Suprapubic skin (tissue), 4 donors: ENCODE measurements at places on chromosomes 12 and 14. TPM values are rescaled to one million over a fixed set of nuclear protein-coding genes. Genes with fewer than 3 reads are reported as not detected.

DNA sequence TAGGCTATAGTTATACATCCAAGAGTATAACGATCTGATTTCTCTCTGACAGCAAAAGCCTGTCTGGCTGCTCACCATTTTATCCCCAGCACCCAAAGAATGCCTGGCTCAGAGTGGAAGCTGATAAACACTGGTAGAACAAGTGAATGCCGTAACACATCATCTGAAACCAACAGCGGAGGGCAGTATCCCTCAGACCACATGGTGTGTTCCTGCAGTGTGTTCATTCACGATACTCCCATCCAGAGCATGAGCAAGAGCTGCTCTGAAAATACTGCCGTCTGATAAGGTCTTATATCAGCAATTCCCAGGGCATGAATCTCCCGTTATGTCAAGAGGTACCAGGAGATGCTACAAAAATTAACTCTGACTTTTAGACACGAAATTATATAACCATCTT lies 95.9 kb downstream of the TTC7B start:
- H3K4me1 ChIP-seq: peaks cover 6% of the 10 kb centered on the region
- H3K4me3 ChIP-seq: no peak overlapping the region
- no peaks in the 10 kb centered on the region for H3K36me3 ChIP-seq
- no peak overlapping the region for H3K27ac ChIP-seq
- H3K27me3 ChIP-seq: no peaks in the 10 kb centered on the region

DNA sequence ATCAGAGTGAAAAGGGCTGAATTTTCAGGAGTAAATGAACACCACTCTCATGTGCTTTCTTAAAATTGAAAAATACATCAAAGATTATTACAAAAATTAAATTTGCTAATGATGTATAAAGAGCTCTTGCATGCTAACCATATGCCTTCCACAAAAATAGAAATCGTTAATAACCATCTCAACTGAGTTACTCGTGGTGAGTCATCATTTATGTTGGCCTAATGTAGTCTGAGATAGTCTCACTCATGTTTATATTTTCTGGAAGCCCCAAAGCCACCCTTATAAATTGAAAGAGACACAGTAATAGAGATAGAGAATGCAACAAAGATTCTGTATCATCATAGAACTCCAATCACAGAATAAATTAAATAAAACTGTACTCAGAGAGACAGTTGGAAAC lies 131.2 kb downstream of the KCNH5 start:
- H3K4me3 ChIP-seq: no peak overlapping the region
- no peak overlapping the region for H3K27ac ChIP-seq
- no peak for DNase-seq
- H3K4me1 ChIP-seq: no peaks in the 10 kb centered on the region

- H3K27me3 ChIP-seq: no peaks in the 10 kb centered on the region
- H3K4me1 ChIP-seq: no peaks in the 10 kb centered on the region
- H3K27ac ChIP-seq: no peak overlapping the region
- no peak overlapping the region for H3K4me3 ChIP-seq
- no peak for DNase-seq
Measured at GRCh38 chr12:43255522-43256111, 296.4 kb downstream of the ADAMTS20 start.

Gene JKAMP
- total RNA-seq: 56.7 TPM

Gene DYNC1H1
- 565 TPM for total RNA-seq

GRCh38 chr14:65277580-65278270 lies 134.8 kb upstream of the FUT8 start:
- H3K27me3 ChIP-seq: no peaks in the 10 kb centered on the region
- no peaks in the 10 kb centered on the region for H3K36me3 ChIP-seq
- H3K4me1 ChIP-seq: peaks cover 10% of the 10 kb centered on the region
- no peak overlapping the region for H3K27ac ChIP-seq
- H3K4me3 ChIP-seq: no peak overlapping the region

DNA sequence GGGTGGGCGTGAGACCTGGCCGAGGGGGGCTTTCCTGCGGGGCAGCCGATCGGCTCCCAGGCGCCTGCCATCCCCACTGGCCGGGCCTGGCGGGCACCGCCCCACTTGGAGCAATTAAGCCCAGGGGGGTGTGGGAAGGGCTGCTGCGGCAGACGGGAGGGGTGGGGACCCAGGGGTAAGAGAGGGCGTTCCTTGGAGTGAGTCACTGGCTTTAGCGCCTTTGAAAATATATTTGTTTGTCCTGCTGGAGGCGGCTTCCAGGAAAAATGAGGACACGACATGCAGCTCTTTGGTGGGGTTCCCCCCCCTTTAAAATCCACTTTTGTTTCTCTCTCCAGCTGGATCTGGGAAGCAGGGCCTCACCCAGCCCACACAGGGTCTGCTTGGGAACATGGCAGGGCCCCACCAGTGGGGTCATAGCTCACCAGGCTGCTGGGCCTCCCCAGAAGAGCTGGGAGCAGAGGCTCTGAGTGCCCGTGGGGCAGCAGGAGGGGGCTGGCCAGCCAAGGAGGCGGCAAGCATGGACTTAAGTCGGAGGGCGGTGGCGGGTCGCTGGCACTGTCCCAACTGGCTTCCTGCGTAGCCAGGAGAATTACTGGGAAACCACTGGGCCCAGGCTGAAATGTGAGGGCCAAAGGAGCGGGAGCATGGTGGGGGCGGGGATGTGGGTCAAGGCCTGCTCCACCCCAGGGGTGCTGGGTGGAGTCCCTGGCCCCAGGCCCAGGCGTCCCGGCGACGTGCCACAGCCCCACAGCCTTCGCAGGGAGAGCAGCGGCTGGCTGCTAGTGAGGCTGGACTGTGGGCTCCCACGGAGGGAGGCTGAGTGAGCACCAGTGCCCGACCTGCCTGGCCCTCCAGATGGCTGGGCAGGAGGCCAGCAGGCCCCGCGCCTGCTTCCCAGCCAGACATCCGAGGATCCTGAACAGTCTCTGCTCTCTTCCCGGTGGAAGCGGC lies 128.0 kb downstream of the RFLNA start:
- peak overlapping the region; percentile 89 for H3K27ac ChIP-seq
- H3K4me1 ChIP-seq: peaks cover 51% of the 10 kb centered on the region
- peak; percentile 96 for DNase-seq
- peaks cover 67% of the 10 kb centered on the region for H3K36me3 ChIP-seq

DNA sequence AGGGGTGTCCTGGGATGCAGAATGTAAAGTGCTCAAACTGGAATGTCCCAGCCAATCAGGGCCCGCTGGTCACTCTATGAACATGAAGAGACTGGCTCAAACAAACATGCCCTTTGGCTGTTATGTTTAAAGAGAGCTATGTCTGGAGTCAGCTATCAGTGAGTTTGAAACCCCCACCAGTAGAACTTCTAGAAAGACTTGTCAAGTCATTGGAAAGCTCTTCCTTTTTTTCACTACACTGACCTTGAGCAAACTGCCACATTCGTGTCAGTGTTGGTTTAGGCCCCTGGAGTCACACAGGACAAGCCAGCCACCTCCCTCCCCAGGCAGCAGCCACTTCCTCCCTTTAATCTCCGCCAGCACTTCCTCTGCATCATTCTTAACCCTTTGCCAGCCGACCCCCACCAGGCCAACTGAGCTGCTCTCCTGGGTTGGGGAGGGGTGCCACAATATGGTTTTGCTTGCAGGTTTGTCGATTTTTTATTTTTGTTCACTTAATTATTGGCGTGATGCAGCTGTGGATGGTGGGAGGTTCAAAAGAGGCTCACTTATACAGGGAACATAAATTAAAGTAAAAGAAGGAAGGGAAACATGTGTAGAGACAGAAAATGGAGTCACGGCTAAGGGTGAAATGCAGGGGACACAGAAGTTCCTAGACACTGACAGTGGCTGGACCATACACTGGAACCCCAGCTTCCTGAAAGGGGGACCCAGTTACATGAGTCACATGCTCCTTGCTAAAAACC lies 25.3 kb downstream of the CMKLR1 start:
- peaks cover 23% of the 10 kb centered on the region for H3K4me1 ChIP-seq
- no peaks in the 10 kb centered on the region for H3K27me3 ChIP-seq
- no peak for DNase-seq
- no peak overlapping the region for H3K4me3 ChIP-seq
- H3K36me3 ChIP-seq: no peaks in the 10 kb centered on the region

Gene C12orf57
- total RNA-seq: 441 TPM

Gene EID3
- 2.9 TPM for total RNA-seq

- H3K36me3 ChIP-seq: peaks cover 16% of the 10 kb centered on the region
- DNase-seq: no peak
- no peak overlapping the region for H3K27ac ChIP-seq
- H3K27me3 ChIP-seq: no peaks in the 10 kb centered on the region
- H3K4me1 ChIP-seq: no peaks in the 10 kb centered on the region
- H3K4me3 ChIP-seq: no peak overlapping the region
Measured at GRCh38 chr14:67579636-67580035, 20.4 kb downstream of the PIGH start.

Gene IL26
- total RNA-seq: not detected
